Activated naive CD8-positive, alpha-beta T cell treated with anti-CD3 and anti-CD28 coated beads for 36 hours (primary cell): ENCODE measurements at places on chromosomes 2 and 18. TPM values are rescaled to one million over a fixed set of nuclear protein-coding genes. Genes with fewer than 3 reads are reported as not detected.
A peak's percentile ranks its signal among the peaks of the same experiment; 100 is the strongest.

The IL1R1 gene
- total RNA-seq = 0.70 TPM

DNA sequence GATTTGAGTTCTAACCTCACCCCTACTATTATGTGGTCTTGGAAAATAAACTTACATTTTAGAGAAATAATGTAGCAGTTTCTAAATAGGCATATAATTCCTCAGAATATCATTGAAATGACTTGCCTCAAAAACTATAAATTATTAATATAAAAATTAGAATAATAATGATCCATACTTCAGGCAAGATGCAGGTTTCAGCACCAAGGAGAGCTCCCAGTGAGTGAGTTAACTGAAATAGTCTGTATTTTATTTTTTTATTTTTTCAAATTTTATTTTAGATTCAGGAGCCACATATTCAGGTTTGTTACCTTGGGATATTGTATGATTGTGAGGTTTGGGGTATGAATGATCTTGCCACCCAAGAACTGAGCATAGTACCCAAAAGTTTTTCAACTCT, 472.2 kb upstream of the DCC start:
- no peak for DNase-seq

DNA sequence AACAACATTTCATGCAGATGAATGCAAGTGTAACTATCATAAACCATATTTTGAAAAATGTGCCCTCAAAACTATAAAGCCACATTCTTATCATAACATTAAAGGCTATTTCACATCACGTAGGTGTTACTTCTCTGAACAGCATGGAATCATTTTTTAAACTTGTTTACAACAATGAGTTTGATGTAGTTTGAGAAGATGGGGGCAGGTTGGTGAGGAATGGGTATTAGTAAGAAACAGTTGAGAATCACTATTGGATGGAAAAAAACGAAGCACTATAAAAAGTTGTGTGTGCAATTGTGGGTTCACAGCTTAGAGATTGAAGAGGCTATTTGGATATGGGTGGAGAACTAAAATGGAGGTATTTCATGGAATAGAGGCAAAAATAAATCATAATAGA, 569.1 kb downstream of the ARHGAP15 start:
- no peak for DNase-seq

- DNase-seq = peak; percentile 47
Observed at GRCh38 chr2:136384531-136385303, 266.8 kb upstream of the CXCR4 start.

DNA sequence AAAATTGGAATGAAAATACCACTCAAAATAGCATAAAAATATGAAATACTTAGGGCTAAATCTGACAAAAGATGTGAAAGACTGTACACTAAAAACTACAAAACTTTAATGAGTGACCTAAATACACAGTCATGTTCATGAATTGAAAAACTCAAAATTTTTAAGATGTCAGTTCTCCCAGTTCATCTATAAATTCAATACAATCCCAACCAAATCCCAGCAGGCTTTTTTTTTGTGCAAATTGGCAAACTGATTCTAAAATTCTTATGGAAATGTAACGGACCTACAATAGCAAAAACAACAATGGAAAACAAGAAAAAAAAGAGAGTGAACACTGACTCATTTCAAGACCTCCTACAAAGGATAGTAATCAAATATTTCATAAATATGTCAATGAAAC, 4.4 kb upstream of the USP40 start:
- no peak for DNase-seq

DNA sequence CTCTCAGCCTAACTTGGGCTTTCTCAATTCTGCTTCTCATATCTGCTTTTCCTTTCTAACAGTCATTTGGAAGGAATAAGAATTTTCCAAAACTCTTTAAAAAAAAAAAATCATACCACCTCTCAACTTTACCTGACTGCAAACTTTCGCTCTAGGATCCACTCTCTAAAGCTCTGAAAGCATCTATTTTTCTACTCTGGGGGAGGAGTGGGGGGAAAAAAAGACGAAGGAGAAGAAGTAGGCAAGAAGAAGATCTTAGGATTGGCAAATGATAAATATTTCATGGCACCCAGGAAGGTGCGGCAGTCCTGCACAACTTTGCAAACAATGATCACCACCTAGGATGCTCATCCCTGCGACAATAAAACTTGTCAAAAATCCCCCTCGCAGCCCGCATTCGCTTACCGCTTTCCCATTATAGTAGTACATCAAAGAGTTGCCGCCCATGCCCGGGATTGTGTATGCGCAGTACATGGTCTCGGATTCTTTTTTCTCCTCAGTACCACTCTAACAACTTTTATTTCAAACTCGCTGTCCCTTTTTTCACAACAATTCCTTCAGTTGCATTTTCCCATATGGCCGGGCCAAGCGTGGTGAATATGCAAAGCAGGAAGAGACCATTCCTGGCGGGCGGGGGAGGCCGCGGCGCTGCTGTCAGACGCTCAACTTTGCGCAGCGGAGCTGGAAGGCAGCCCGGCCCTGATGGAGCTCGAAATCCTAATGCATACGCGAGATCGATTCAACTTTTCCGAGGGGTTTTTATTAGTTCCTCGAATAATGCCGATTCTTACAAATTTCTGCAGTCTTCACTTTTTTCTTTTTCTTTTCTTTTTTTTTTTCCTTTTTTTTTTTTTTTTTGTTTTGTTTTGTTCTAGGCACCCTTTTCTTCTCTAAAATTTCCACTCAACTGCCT, 266.5 kb downstream of the TCF4 start:
- DNase-seq = peak; percentile 48

DNA sequence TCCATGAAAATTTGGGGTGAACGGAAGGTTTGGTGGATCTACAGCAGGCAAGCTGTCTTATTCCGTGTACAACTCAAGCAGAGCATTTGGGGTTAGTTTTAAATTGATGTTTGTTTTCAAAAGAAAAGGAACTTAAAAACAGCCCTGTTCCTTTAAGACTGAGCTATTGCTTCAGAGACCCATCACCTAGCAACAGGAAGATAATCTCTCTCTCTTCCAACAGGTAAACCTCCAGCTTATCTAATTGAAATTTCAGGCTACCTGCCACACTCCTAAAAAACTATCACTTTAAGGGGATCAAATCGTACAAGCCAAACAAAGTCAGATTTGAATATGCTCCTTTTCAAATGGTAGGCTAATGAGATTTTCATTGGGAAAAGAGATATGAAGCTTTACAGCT, 101.8 kb downstream of the RNF152 start:
- no peak for DNase-seq

DNA sequence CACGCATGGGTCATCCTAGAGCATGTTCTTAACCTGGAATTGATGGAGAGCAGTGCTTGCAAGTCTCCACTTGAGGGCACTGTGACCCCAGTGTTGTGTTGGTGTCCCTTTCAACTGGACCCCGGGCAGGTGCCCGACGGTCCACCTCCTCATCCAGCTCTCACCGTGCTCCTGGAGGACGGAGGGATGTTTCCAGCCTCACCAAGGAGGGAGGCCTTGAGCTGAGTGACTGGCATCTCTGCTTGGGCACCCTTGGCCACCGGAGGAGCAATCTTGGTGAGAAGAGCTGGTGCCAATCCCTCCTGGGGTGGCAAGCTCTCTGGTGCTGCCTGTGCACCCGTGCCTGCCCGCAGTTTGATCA, 45.4 kb upstream of the ASB18 start:
- DNase-seq = no peak

GRCh38 chr2:27121906-27122305, 1.7 kb upstream of the ABHD1 start:
- DNase-seq = no peak

The COL3A1 gene
- not detected for total RNA-seq

DNA sequence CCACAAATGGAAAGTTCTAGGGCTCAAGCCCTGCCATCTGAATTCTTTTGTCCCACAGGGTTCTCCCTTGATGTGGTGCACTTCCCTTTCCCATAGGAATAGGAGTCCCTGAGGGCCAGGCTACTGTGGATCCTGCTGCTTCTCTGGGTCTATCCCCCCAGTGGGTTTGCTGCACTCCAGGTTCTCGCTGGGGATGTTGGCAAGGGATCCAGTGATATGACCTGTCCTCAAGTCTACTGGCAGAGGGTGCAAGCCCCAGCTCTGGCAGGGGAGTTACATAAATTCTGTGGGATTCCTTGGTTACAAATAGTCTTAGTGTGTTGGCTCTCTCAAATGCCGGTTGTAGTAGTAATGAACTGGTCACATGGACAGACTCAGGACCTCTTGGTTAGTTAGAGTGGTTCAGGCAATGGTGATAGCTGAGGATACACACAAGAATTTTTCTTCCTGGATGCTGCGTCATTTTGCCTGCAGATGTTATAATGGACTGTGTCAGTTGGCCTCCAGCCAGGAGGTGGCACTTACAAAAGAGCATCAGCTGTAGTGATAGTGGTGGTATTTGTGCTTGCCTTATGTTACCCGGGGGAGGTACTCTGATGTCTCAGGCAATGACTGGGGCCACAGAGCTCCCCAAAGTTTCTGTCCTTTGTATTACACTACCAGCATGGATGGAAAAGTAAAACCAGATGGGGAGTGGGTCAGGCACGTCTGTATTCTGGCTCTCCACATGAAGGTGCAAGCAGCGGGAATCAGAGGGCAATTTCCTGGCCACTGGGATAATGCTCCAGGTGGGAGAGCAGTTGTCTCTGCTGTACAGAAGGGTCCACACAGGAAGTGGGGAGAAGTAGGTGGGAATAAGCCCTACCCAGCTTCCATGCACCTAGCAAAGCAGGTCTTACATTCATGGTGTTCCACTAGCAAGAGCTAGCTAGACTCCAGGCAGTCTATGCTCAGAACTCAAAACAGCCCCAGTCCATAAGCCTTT, 267.9 kb downstream of the SOX11 start:
- no peak for DNase-seq

- DNase-seq = no peak
Observed at GRCh38 chr18:13520306-13520705, 206.1 kb downstream of the FAM210A start.

The CRYBA2 gene
- total RNA-seq = not detected

DNA sequence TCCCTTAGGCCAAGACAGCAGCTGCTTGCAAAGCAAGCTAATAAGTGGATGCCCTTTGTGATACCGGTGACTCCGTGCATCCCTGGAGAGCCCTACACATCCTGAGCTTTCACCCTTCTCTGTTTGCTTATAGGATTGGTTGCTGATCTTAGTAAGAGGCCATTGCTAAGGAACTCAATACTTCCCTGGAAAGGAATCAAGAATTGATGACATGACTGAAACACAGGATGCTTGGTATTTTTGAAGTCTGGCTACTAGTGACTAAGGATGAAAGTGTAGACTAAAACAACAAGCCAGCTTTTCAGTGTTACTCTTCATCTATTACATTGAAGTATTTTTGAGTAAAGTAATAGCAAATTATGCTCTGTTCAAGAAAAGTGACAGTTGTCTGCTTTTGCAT, 123.0 kb upstream of the SERPINE2 start:
- DNase-seq = no peak

DNA sequence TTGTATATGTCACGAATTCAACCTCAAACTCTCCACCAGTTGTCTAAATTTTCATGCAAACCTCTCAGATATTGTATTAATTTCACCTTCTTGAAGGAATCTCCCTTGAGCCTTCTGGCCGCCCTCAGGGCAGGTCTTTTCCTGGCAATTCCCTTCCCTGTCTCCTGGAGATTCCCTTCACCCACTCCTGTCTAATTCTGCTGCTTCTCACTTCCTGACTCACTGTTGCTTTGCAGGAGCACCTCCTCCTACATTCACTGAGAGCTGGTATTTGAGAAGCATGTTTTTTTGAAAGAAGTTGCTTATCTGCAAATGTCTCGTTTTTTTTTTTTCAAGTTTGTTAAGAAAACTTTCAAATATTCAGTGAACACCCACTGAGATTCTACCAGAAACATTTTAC, 79.9 kb upstream of the OTOS start:
- no peak for DNase-seq

- DNase-seq = no peak
Observed at GRCh38 chr2:86672027-86672545, 48.0 kb upstream of the RMND5A start.

DNA sequence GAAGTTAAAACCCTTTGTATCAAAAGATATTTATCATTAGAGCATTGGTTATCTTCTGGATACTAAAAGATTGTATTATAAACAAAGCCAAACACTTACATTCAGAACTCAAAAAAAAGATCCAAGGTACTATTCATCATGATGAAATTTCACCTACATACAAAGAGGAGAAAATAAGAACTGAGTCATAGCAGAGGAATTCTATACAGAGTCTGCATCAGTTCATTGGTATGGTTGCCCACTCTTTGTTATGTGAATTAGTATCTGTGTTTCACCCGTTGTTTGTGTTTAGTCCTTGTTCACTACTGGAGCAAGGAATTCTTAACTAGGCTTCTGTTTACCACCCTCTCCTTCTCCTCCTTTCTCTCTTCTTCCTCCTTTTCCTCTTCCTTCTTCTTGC, 157.9 kb downstream of the LNPK start:
- no peak for DNase-seq

DNA sequence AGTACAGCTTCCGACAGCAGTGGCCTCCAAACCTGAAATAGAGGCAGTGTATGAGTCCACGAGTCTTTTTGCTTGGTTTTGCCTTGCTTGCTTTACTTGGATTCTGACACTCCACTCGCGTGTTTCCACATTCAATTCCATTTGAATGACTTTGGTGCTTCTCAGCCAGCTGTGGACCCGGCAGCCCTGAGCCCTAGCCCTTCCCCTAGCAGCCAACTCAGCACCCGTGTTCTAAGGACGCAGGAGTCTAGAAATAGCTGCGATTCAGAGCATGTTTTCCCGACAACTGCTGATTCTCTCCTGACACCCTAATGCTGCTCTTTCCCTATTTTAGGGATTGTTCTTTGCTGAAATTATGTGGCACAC, 20.6 kb downstream of the LRRFIP1 start:
- no peak for DNase-seq

The IL37 gene
- total RNA-seq = not detected

The BOLA3 gene
- 154 TPM for total RNA-seq

- no peak for DNase-seq
Observed at GRCh38 chr2:16101196-16101595, 160.8 kb downstream of the MYCN start.

The SULT1C4 gene
- not detected for total RNA-seq

DNA sequence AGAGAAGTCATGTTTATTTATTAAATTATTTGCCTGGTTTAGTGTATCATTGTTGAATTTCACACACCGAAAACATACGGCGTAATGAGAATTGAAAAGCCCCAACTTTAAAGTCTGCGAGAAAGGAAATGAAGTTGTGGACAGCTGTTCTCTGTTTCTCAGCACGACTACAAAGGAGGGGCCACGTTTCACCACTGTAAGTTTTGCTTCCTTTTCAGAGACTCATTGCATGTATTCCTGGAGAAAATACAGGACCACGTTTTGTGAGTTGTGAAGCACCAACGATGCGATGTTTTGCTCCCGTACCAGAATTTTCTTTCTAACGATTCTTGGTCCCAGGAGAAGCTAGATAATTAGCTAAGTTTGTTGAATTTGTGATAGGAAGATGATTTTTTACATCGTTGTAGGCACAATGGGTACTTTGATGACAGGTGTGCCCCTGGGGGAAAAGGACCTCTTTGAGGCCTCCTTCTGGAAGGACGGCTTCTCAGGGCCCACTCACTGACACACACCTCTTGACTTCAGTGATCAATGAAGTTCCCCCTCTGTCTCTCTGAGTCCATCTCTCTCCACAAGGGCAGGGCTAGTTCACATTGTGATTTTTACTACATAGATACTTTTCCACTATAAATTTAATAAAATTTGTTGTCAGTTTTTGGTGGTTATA, 23.7 kb upstream of the ACKR3 start:
- no peak for DNase-seq

The IL36G gene
- total RNA-seq = not detected

- peak; percentile 25 for DNase-seq
Observed at GRCh38 chr2:96856776-96857666, 795 bp downstream of the ANKRD39 start.
